Activated CD4-positive, alpha-beta memory T cell treated with anti-CD3 and anti-CD28 coated beads, Interleukin-2, amount 10 ng/mL, durations not matched to agents 7 days and 5 days (primary cell): ENCODE measurements at places on chromosomes 7 and 10. TPM values are rescaled to one million over a fixed set of nuclear protein-coding genes. Genes with fewer than 3 reads are reported as not detected.

- no peak for DNase-seq
- no peaks in the 10 kb centered on the region for H3K36me3 ChIP-seq
- H3K4me3 ChIP-seq = no peak overlapping the region
- H3K27ac ChIP-seq = no peak overlapping the region
- no peaks in the 10 kb centered on the region for H3K4me1 ChIP-seq
Observed at GRCh38 chr7:51268859-51269258, 47.8 kb downstream of the COBL start.

The COL17A1 gene
- not detected for total RNA-seq

DNA sequence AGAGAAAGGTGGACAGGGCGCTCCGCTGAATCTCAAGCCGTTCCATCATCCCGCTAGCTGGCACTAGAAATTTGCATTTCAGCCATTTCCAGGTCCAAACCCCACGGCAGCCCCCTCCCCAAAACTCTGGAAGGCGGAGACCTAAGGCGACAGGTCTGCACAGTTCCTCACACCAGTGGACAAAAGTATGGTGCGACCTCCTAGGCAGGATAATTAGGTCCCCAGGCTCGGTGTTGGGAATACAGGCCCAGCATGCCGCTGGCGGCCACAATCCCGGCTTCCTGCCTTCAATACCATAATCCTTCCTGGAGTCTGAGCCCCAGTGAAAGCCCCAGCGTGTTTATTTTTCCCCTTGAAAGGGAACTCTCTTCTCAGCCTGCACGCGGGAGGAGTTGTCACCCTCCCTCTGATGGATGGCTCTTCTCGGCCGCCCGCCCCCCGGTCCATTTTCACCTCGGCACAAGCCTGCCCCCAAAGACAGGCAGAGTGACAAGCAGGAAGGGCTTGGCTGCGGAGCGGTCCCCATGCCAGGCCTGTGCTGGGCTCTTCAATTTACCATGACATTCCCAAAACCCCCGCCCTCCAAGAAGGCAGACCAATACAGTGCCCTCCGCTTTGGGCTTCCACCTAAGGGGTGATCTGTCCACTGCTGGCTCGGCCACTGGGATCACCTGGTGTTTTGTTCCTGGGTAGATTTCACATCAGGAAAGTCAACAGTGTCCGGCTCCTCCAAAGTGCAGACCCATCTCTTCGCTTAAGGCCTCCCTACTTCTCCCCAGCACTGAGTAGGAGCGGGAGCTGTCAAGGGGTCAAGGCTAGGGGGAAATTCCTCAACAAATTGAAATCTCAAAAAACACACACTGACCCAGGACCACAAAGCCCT is 2.2 kb downstream of the FGFR2 start:
- DNase-seq = no peak
- H3K4me3 ChIP-seq = no peak overlapping the region
- no peak overlapping the region for H3K27ac ChIP-seq
- peaks cover 3% of the 10 kb centered on the region for H3K36me3 ChIP-seq
- H3K4me1 ChIP-seq = peaks cover 8% of the 10 kb centered on the region
- H3K27me3 ChIP-seq = peaks cover 44% of the 10 kb centered on the region

DNA sequence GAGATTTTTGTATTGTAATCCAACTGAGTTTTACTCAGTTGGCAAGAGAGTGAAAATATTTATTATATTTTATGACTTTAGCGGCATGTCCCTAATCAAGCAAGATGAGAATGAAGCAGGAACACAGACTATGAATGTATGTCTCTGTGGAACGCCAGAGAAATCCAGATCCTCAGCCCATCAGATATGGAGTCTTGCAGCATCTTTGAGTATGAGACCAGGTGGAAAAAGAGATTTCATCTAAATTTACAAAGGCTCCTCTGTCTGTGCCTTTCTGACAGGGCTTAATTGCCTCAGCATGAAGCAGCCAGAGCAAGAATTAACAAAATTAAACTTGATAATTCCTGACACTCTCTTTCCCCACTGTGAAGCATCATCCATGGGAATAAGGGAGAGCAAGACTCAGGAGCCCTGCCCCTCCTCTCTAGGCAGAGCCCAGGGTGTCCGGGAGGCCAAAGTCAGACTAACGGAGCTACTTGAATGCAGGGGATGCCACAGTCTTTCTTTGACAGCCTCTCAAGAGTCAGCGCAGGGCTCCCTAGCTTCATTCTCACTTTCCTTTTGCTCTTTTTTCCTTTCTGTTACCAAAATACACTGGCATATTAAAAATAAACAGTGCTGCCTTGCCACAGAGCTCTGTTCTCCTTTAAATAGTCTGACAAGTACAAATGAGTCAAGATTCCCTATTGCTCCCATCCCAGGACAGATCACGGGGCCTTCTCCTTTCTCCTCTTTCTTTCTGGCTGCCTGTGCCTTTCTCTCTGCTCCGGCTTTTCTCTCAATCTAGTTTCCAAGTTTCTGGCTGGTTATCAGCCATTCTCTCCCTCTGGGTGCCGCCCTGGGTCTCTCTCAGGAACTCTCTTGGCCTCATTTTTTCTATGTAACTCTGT is 132.2 kb upstream of the INHBA start:
- no peaks in the 10 kb centered on the region for H3K36me3 ChIP-seq
- H3K4me1 ChIP-seq = no peaks in the 10 kb centered on the region
- no peak overlapping the region for H3K27ac ChIP-seq
- H3K4me3 ChIP-seq = no peak overlapping the region
- no peak for DNase-seq
- no peaks in the 10 kb centered on the region for H3K27me3 ChIP-seq

- peaks cover 30% of the 10 kb centered on the region for H3K4me1 ChIP-seq
- H3K4me3 ChIP-seq = peak overlapping the region; percentile 99
Observed at GRCh38 chr7:5525271-5526099, 101.9 kb upstream of the TNRC18 start.

The ASZ1 gene
- total RNA-seq = not detected

- peaks cover 67% of the 10 kb centered on the region for H3K4me1 ChIP-seq
- no peak for DNase-seq
- H3K36me3 ChIP-seq = peaks cover 26% of the 10 kb centered on the region
- peaks cover 9% of the 10 kb centered on the region for H3K27me3 ChIP-seq
- H3K4me3 ChIP-seq = peak overlapping the region; percentile 11
- H3K27ac ChIP-seq = peak overlapping the region; percentile 54
Observed at GRCh38 chr7:139774376-139774775, 3.4 kb downstream of the HIPK2 start.

The AGBL3 gene
- total RNA-seq = 3.4 TPM

- no peak overlapping the region for H3K27ac ChIP-seq
- no peak overlapping the region for H3K4me3 ChIP-seq
- H3K36me3 ChIP-seq = peaks cover 19% of the 10 kb centered on the region
- DNase-seq = no peak
Observed at GRCh38 chr7:133428876-133429275, 176.0 kb downstream of the EXOC4 start.

- H3K4me1 ChIP-seq = no peaks in the 10 kb centered on the region
- no peak overlapping the region for H3K27ac ChIP-seq
- no peak overlapping the region for H3K4me3 ChIP-seq
Observed at GRCh38 chr10:29840516-29841276, 205.9 kb upstream of the SVIL start.

DNA sequence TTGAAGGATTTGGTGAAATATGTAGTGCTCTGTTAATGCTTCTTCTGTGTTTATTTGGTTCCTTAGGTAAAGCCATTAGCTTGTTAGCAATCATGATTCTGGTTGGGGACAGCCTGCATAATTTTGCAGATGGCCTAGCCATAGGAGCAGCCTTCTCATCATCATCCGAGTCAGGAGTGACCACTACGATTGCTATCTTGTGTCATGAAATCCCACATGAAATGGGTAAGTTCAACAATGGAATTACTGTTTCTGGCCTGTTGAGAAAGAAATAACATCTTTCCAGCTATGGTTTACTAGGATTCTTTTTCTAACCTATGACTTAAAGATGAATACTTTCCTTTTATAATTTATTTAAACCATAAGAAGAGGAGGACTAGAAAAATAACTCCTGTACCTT is 48.9 kb downstream of the SLC39A12 start:
- H3K27ac ChIP-seq = no peak overlapping the region
- no peak for DNase-seq
- no peaks in the 10 kb centered on the region for H3K4me1 ChIP-seq
- H3K4me3 ChIP-seq = no peak overlapping the region

- H3K4me3 ChIP-seq = no peak overlapping the region
- H3K36me3 ChIP-seq = no peaks in the 10 kb centered on the region
- H3K27me3 ChIP-seq = peaks cover 10% of the 10 kb centered on the region
- H3K27ac ChIP-seq = no peak overlapping the region
Observed at GRCh38 chr10:49667991-49668390, 11.5 kb upstream of the C10orf53 start.

- peak; percentile 60 for DNase-seq
- peaks cover 26% of the 10 kb centered on the region for H3K36me3 ChIP-seq
- H3K4me3 ChIP-seq = peak within 1 kb of the TSS; percentile 94
- peaks cover 47% of the 10 kb centered on the region for H3K4me1 ChIP-seq
Observed at GRCh38 chr10:61900829-61901792, at the start of gene ARID5B. ARID5B (plus strand) TSS chr10:61901699; CDS start chr10:61901710, 11 bp downstream.

DNA sequence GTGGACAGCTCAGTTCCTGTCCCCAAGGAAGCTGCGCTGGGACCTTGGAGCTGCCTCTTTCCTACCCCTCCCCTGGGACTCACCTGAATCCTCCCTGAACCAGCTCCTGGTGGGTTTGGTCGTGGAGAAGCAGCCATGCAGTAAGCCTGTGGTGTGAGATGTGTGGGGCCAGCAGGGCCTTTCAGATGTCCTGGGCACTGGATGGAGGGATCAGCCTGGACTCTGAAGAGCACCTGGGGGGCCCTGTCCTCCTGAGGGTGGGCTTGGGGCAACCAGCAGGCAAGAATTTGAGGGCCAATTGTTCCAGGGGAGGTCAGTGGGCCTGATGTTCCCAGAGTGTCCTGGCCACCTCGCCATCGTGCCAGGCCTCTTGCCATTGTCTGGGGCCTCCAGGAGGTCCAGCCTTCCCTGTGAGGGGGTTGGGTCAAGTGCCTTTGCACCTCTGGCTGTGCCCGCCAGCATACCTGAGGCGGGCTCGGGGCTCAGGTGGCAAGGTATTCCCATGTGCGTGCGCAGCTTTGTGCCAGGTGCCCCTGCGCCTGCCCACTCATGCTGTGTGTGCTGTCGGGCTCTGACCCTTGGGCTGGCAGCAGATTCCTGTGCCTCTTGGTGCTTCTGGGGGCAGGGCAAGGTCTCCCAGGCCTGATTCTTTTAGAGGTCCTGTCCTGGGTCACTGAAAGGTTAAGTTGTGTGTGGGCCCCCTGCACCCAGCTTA is 7.3 kb downstream of the TRIM8 start:
- no peak for DNase-seq
- H3K27me3 ChIP-seq = no peaks in the 10 kb centered on the region
- H3K4me1 ChIP-seq = peaks cover 77% of the 10 kb centered on the region
- H3K4me3 ChIP-seq = peak overlapping the region; percentile 44
- H3K36me3 ChIP-seq = peaks cover 40% of the 10 kb centered on the region

The ABCC2 gene
- 0.95 TPM for total RNA-seq

The PNLIPRP2 gene
- not detected for total RNA-seq

GRCh38 chr7:133358708-133359107 is 105.8 kb downstream of the EXOC4 start:
- H3K4me1 ChIP-seq = no peaks in the 10 kb centered on the region
- DNase-seq = no peak
- no peak overlapping the region for H3K27ac ChIP-seq
- peaks cover 17% of the 10 kb centered on the region for H3K36me3 ChIP-seq
- no peaks in the 10 kb centered on the region for H3K27me3 ChIP-seq

DNA sequence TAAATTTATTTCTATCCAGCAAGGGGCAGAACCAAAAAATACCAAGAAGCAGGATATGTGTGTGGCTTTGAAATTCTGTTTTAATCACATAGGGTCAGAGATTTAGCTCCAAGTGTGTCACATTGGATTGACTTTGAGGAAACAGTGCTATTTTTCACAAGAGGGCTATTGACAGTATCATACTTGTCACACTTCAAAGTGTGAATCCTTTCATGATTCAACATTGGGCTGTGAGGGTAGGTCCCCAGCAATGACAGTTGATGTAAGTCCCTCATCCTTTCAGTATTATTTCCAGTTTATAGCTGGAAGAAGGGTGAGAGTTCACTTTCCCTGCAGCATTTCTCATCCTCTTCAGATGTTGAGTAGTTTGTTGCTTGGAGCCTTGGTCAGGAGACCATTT is 7.4 kb downstream of the CCNY start:
- peaks cover 52% of the 10 kb centered on the region for H3K4me1 ChIP-seq
- DNase-seq = no peak
- H3K36me3 ChIP-seq = peaks cover 5% of the 10 kb centered on the region
- no peak overlapping the region for H3K27ac ChIP-seq

GRCh38 chr10:116385311-116385710 is 42.3 kb upstream of the PNLIPRP3 start:
- H3K27ac ChIP-seq = no peak overlapping the region
- DNase-seq = no peak
- H3K36me3 ChIP-seq = no peaks in the 10 kb centered on the region

DNA sequence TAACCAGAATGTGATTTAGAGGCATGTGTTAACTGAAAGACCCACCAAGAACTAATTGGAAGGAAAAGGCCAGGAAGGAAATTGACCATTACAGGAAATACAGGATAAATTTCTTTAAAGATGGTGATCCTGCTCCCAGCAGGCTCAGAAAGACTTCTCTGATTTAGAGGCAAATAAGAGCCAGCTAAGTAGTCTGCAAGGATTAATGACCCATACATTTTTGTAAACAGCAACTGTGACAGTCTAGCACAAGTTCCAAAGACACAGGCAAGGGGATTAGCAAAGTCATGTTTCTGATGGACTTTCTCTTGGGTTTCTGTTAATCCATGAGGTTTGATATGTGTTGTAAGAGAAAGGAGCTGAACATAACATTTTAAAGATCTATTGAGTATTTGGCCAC is 425.0 kb downstream of the HTR7 start:
- H3K27me3 ChIP-seq = no peaks in the 10 kb centered on the region
- H3K27ac ChIP-seq = no peak overlapping the region
- no peaks in the 10 kb centered on the region for H3K36me3 ChIP-seq
- H3K4me1 ChIP-seq = no peaks in the 10 kb centered on the region

The POLD2 gene
- total RNA-seq = 84.6 TPM

- no peak overlapping the region for H3K4me3 ChIP-seq
- DNase-seq = no peak
- no peaks in the 10 kb centered on the region for H3K4me1 ChIP-seq
- H3K27me3 ChIP-seq = no peaks in the 10 kb centered on the region
- no peak overlapping the region for H3K27ac ChIP-seq
Observed at GRCh38 chr7:157795199-157795598, 458.4 kb downstream of the DNAJB6 start.

The RNF133 gene
- total RNA-seq = not detected

GRCh38 chr7:87934699-87935383 is 790 bp downstream of the ADAM22 start:
- peaks cover 18% of the 10 kb centered on the region for H3K4me1 ChIP-seq
- peaks cover 29% of the 10 kb centered on the region for H3K27me3 ChIP-seq
- peaks cover 3% of the 10 kb centered on the region for H3K36me3 ChIP-seq
- DNase-seq = no peak

DNA sequence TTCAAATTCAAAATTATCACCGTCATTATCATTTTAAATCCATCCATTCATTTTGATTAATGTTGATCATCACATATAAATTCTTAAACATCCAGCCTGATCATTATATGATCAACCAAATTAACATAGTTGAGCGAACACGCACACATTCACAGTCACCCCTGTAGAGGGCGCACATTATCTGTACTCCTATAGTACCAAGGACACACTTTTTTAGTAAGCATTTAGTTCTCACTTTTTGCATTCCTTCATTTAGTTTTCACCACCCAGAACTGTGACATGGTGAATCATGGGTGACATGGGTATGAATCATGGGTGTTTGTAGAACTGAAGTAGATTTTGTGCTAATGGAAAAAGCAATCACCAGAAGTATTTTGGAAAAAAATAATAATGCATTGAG is 26.0 kb upstream of the ZNF735 start:
- H3K27ac ChIP-seq = no peak overlapping the region
- no peaks in the 10 kb centered on the region for H3K27me3 ChIP-seq
- no peak for DNase-seq
- no peaks in the 10 kb centered on the region for H3K36me3 ChIP-seq

The PALD1 gene
- total RNA-seq = 0.15 TPM
